Stimulated activated CD4-positive, alpha-beta T cell treated with anti-CD3 and anti-CD28 coated beads, Interleukin-1b, Interleukin-23, amount 100 ng/mL, for 1 hour (primary cell): ENCODE measurements at places on chromosomes 2 and 18.

- no peak for DNase-seq
Observed at GRCh38 chr18:2894131-2894840, 47.5 kb downstream of the EMILIN2 start.

GRCh38 chr2:215835231-215835630, 178.1 kb downstream of the MREG start:
- no peak for DNase-seq

DNA sequence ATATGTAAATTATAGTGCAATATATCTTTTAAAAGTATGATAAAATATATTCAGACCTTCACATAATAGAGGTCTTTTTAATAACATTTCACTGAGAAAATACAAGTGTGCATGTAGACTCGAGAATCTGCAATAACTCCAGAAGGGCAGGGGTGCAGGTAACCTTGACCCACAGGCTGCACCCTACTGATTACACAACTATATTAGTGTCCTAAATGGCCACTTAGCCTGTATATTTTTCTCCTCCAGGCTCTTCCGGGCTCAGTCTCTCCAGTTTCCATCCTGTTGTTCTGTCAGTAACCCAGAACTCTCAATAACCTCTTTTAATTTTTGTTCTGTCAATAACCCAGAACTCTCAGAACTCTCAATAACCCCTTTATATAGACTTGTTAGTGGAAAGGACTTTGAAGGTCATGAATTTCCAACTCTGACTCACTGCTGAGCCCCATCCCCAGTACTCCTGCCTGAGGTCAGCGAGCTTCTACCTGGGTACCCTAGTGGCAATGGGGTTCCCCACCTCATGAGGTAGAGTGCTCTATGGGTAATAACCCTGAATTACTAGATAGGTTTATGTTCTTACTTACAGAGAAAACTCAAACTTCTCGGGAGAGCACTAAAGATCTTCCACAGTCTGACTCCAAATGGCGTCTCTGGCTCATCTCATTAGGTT, 8.4 kb upstream of the TTR start:
- DNase-seq = no peak

GRCh38 chr2:892892-893291, 57.8 kb upstream of the SNTG2 start:
- no peak for DNase-seq

DNA sequence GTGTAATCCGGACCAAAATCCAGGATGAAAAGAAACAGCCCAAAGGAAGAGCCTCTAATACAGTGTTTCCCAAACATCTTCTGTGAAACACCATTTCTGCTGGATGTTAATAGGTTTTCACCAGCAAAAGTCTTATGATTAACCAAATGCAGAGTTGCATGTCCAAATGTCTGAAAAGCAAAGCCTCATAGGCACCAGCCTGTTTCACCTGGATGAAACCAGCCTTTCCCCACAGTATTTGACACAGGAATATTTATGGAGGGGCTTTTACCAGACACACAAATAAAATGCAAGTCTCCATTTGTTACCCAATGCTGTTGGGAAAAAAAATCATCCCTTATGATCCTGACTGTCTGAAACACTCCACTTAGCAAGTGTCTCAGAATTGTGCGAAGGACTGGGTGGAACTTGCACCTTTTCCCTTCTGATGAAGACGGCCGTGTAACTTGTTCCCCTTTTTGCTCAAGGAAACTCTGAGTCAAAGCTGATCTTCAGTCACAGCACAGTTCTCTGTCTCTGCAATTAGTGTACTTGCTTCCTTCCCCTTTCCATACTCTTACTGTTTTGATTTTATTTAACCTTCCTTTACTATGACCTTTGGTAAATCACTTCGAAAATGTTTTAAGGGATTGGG, 70.3 kb upstream of the IL1R2 start:
- DNase-seq = no peak

DNA sequence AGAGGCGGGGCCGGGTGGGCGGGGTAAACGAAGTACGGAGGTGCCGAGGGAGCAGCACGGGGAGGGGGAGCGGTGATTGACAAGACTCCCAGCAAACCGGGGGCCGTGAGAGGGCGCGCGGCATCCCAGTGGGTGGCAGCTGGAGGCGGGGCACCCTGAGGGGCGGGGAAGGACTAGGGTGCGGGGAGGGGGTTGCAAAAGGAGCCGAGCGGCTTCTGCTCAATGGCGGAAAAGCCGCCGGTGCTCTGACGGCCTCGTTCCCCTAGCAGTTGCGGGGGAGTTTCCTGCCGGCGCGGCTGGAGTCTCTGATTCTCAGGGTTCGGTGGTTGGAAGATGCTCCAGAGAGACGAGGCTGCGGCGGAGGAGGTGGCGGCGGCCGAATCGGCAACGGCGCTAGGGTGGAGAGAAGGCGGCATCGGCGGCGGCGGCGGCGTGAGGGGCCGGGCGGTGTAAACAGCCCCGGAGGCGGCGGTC, at the start of gene PPM1B:
PPM1B (plus strand) TSS at position 195 of the 474 bp plus-strand sequence. CDS start 32,325 bp downstream, outside the sequence.
- DNase-seq = peak; percentile 98

DNA sequence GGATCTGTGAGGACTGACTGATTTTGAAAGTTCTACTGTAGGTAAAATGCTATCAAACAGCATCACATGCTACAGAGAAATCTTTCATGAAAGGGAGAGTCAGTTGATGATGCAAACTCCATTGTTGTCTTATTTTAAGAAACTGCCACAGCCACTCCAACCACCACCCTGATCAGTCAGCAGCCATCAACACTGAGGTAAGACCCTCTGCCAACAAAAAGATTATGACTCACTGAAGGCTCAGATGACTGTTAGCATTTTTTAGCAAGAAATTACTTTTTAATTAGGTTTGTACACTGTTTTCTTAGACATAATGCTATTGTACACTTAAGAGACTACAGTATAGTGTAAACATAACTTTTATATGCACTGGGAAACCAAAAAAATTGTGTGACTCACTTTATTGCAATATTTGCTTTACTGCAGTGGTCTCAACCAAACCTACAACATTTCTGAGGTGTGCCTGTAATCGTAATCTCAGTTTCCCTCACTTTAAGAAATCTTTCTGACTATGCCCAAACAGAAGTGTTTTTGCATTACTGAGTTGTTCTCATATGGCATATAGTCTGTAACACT, 42.8 kb downstream of the METTL8 start:
- no peak for DNase-seq

GRCh38 chr2:241254904-241255351, 60.5 kb downstream of the HDLBP start:
- no peak for DNase-seq

DNA sequence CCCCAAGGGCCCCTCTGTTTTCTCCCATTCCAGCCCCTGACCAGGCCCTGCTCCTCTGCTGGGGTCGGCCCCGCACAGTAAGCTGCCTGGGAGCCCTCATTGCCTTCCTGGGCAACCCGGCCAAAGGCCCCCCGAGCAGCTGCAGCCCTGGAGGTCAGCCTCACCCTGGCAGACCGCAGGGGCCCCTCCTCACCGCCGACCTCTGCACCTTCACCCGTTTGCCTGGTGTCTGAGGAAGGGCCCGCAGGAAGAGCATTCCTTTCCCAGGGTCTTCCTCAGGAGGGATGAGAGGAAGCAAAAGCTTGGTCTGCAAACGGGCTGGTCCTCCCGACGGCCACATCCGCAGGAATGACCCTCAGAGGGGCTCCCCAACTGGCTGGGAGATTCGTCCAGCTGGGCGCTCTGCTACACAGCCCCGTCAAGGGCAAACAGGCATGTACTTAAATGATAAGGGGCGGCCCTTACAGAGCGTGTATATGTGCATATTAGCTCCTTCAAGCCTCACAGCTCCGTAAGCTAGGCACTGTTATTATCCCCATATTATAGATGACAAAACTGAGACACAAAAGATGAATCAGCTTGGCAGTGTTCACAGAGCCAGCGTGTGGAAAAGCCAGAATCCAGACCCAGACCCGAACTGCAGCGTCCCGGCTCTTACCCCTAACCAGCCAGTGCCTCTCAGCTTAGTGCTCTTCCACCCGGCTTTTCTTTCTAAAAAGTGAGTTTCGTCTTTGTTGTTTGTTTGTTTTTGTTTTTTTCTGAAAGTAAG, 52.8 kb downstream of the SLC4A1AP start:
- no peak for DNase-seq

DNA sequence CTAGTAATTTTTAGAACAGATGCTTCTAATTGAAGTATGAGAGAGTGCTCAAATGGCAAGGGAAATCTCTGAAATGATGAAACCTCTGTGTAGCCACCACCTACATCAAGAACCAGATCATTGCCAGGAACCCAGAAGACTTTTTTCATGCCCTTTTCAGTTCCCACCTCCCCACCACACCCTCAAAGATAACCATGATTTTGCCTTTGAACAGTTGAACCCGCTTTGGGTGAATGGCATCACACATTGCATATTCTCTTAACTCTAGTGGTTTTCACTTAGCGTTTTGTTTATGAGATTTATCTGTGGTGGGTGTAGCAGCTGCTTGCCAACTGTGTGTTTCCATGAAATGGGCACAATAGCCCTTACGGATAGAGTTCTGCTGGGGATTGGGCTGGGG, 142.9 kb upstream of the HDAC4 start:
- DNase-seq = no peak

GRCh38 chr2:168005586-168005985, 241.8 kb downstream of the STK39 start:
- no peak for DNase-seq

DNA sequence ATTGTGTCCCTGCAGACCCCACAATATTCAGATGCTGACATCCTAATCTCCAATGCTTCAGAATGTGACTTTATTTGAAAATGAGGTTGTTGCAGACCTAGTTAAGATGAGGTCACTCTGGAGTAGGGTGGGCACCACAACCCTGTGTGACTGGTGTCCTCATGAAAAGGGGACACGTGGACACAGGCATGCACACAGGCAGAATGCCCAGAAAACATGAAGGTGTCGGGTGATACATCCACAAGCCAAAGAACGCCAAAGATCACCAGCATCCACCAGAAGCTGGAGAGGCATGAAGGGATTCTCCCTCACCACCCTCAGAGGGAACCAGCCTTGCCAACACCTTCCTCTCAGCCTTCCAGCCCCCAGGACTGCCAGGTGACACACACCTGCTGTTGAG, 69.3 kb downstream of the AFF3 start:
- DNase-seq = no peak

GRCh38 chr18:46686186-46686585, 29.2 kb upstream of the LOXHD1 start:
- no peak for DNase-seq

DNA sequence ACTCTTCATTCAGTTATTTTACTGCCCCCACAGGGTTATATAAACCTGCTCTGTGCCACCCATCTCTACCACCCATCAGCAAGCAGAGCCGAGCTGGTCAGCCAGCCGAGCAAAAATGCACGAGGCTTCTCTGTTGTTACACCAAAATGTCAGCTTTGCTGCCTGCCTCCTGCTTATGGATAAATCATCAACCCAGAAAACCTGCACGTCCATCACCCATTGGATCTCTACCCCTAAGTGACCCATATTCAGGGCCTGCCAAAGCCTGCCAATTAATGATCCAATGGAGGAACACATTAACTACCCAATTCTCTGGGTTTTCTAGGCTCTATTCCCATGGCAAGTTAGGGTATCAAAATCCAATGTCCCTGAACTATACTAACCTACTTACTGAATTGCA, 365.5 kb upstream of the ACVR2A start:
- no peak for DNase-seq

DNA sequence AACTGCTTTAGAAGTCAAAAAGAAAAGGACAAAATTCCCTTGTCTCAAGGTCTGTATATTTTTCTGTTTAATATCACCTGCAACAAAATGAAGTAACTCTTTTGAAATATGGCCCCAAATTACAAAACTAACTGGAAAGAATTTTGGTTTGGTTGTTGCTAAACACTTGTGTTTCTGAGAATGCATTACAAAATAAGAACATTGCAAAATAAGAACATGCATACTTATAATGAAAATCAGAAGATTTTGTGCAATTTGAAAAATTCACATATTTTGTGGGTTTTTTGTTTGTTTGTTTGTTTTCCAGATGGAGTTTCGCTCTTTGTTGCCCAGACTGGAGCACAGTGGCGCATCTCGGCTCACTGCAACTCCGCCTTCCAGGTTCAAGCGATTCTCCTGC, 21.8 kb downstream of the NDUFB3 start:
- no peak for DNase-seq
